H9 (cell line): ENCODE measurements at places on chromosomes 1 and 21.

GRCh38 chr1:88079036-88079435 is 605.0 kb upstream of the PKN2 start:
- DNase-seq = peak; percentile 59

DNA sequence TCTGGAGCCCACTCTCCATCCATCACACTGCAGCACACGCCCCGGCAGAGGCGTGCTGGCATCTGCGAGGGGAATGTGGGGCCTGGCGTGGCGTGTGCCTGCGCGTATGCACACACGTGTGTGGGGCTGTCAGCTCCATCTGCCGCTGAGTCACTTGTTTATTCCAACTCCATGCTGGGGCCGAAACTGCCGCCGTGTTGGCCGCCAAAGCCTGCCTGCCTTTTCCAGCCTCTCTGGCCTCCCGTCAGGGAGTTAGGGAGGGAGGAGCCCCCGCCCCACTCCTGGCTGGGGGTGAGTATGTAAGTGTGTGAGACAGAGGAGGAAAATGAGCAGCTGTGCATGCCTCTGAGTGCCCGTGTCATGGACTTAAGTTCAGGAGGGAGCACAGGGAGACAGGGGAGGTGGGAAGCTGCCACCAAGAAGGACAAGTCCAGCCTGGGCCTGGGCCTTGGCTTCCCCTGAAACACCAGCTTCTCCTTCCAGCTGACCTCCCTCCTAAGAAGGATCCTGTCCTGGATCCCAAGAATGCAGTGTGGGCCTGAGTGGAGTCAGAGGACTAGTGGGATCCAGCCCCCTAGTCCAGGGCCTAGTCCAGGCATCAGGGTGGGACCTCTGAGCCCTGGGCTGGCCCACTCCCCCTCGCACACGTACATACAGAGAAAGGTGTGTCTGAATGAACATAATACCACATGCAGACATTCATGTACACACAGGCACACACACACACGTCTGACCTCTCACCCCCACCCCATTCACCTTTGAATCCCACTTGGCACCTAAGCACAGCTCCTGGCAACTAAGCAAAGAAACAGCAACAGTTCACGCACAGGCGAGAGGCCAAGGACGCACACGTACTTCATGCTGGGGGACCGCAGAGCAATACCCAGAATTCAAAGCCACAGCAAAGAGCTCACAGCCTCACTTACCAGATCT is 24.7 kb downstream of the MEF2D start:
- no peak for DNase-seq

DNA sequence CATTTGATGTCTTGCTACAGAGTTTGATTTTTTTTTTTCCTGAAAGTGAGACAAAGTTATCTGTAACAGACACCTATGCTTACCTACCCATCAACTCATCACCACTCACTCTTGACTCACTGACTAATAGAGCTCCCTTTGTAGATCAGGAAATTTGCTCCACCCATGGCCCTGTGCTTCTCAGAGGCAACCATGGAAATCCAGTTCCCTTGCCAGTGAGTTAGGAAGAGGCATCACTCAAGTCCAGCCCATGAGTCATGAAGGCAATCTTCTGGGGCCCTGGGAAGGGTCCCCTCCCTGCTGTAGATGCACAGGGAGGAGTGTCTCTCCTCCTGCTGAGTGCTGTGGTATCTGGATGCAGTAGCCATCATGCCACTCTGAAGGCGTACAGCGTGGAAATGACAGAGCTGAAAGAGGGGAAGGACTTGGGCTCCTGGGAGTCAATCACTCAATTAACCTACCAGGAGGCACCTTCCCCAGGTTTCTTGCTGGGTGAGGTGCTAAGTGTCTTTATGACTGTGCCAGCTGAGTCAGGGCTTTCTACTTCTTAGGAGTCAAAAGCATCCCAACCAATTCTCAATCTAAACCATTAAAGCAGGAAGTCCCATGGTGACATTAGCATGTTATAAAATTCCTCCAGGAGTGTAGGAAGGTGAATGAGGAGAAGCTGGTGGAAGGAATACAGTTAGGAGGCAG is 56.1 kb downstream of the DNTTIP2 start:
- DNase-seq = no peak

- peak; percentile 72 for DNase-seq
Observed at GRCh38 chr1:47709019-47709871, 271.4 kb downstream of the FOXD2 start.

GRCh38 chr1:232987774-232988140 is 37.3 kb downstream of the NTPCR start:
- no peak for DNase-seq

- DNase-seq = no peak
Observed at GRCh38 chr1:17600321-17600720, 60.8 kb downstream of the ARHGEF10L start.

GRCh38 chr1:245748240-245748639 is 593.5 kb downstream of the KIF26B start:
- DNase-seq = no peak

GRCh38 chr1:202266061-202266765 is 72.6 kb downstream of the LGR6 start:
- DNase-seq = peak; percentile 17

GRCh38 chr1:54499360-54500106 is 48.5 kb upstream of the ACOT11 start:
- peak; percentile 70 for DNase-seq

- DNase-seq = no peak
Observed at GRCh38 chr1:53892911-53893310, 1.1 kb upstream of the DIO1 start.

- DNase-seq = peak; percentile 45
Observed at GRCh38 chr1:205711105-205712048, 31.1 kb upstream of the SLC45A3 start.

GRCh38 chr1:94092210-94092613 is 28.7 kb downstream of the ABCA4 start:
- DNase-seq = no peak

DNA sequence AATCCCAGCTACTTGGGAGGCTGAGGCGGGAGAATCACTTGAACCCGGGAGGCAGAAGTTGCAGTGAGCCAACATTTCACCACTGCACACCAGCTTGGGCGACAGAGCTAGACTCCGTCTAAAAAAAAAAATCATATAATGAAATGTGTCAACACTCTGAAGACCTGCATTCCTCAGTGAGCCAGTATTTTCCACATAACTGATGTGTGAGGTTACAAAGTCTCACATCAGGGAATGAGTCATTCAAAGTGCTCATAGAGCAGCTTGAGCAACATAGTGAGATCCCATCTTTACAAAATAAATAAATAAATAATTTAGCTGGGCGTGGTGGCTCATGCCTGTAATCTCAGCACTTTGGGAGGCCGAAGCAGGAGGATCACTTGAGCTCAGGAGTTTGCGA is 65.5 kb downstream of the CASZ1 start:
- no peak for DNase-seq

DNA sequence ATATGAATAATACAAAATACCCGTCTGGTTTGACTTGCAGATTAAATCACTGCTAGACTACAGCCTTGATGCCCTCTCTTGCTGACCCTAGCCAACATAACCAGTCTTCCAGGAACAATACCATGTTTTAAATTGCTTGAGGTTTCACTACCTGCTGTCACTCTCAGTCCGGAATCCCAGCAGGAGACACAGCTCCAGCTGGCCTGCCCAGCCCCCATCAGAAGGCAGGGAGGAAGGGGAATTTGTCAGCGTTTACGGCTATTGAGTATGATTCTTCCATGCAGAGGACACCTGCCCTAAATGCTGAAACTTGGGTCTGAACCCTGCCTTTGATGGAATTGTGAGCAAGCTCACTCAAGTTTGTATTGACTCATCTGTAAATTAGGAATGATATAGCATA is 33.0 kb downstream of the ZNF496 start:
- DNase-seq = no peak

DNA sequence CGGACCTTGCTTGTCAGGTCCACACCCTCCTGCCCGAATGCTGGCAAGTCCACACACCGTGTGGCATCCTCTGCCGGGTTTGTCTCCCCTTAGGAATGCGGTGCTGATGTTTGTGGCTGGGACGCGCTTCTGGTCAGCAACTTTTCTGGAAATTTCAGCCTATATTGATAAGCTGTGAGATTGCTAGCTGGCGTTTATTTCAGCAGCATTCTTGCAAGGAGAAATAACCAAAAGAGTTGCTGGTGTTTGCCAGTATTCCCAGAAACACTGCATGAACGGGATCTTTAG is 601 bp downstream of the CEPT1 start:
- peak; percentile 64 for DNase-seq

- no peak for DNase-seq
Observed at GRCh38 chr1:211332830-211333229, 6.2 kb downstream of the TRAF5 start.

DNA sequence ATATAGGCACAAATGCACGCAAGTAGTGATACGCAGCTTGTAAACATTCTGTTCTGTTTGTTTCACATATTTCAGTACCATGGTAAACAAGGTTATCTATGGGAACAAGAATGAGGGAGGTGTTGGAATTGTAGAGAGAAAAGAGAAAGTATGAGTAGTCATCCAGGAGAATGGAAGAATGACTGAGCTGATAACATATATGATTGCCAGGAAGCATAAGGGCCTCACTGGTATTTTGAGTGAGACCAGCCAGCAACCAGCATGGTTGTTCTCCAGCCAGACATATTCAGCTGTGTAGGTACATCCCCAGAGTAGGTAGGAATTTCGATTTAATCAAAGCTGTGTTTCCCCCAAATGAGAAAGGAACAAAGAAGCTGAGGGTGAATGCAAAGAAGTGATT is 58.9 kb upstream of the ARTN start:
- DNase-seq = no peak

DNA sequence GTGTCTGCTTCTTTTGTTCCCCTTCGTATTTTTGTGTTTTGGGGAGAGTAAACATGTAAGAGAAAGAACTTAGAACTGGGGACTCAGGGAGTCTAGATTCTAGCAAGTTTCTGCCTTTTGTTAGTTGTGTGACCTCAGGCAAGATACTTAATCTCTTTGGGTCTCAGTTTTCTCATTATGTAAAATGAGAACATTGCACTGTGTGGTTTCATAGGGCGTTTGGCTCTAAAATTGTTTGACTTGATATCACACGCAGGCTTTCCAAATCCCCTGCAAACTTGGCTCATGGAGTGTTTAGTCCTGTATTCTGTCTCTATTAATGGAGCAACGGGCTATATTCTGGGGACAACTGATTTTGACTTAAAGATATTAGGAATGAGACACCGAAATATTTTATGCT is 57.7 kb downstream of the NTNG1 start:
- no peak for DNase-seq

GRCh38 chr1:245279346-245279745 is 124.6 kb downstream of the KIF26B start:
- no peak for DNase-seq

- DNase-seq = no peak
Observed at GRCh38 chr1:226309398-226310244, 657 bp upstream of the LIN9 start.

GRCh38 chr1:230132758-230133157 is 65.7 kb downstream of the GALNT2 start:
- no peak for DNase-seq

- no peak for DNase-seq
Observed at GRCh38 chr1:231663211-231663792, 36.7 kb downstream of the DISC1 start.

GRCh38 chr1:231487019-231487418 is 41.5 kb upstream of the TSNAX start:
- no peak for DNase-seq

DNA sequence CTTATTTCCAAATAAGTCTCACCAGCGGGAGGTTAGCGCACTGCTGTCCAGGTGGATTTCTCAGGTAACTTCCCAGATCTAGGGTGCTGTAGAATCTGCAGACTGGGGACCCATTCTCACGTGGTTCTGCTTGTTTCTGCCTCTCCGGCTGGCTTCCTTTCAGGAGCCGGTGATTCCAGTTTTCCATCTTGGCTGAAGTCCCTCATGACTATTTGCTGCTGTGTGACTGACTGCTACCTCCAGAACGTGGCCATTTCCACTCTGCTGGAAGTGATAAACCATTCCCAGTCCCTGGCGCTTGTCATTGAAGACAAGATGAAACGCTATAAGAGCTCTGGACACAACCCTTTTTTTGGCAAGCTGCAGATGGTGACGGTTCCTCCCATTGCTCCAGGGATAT is 76.0 kb downstream of the DOP1B start:
- no peak for DNase-seq
